H1 (cell line): ENCODE measurements at places on chromosomes 5 and 9. TPM values are rescaled to one million over a fixed set of nuclear protein-coding genes. Genes with fewer than 3 reads are reported as not detected.

TMEFF1 gene
- total RNA-seq: 67.8 and 68.2 TPM in 2 replicates

GPSM1 gene
- 15.7 and 18.0 TPM in 2 replicates for total RNA-seq

CSF2 gene
- total RNA-seq: not detected in 2 replicates

CCL21 gene
- total RNA-seq: not detected in 2 replicates

IFNA14 gene
- not detected in 2 replicates for total RNA-seq

MROH2B gene
- not detected in 2 replicates for total RNA-seq

PHF19 gene
- 30.2 and 31.8 TPM in 2 replicates for total RNA-seq

HSDL2 gene
- 15.4 and 16.4 TPM in 2 replicates for total RNA-seq
